ENCODE measurements at places on chromosomes 11 and 22.

DNA sequence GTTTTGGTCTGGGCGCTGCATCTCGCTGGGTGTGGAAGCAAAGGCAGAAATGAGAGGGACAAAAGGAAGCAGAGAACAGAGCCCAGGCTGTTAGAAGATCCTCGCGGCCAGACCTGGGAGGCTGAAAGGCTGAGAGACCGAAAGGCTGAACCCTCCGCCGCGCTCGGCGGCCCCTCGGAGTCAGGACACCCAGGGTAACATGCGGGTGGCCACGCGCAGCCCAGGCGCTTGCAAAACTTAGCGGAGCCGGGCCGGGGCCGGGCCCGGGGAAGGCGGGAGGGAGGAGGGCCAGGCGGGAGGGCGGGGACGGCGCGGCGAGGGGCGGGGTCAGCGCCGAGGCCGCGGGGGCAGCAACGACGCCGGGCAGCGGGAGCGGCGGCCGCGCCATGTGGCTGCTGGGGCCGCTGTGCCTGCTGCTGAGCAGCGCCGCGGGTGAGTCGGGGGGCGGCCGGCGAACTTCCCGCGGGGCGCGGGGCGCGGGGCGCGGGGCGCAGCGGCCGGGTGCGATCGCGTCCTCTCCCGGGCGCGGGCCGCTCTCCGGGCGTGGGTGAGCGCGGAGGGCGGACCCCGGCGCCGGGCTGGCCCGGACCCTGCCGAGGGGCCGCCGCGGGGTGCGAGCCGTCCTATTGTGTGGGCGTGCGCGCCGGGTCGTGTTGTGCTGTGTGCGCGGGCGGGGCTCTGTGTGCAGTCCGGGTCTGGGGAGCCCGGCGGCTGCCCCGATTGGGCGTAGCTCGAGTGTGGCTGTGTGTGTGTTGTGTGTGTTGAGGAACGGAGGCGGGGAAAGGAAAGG lies at the start of gene LDLRAD3:
Gene LDLRAD3, plus strand, starts transcription at position 350 of the 790 bp plus-strand sequence. Its CDS starts 37 bp downstream, at position 387.
- DNase-seq = no peak

DNA sequence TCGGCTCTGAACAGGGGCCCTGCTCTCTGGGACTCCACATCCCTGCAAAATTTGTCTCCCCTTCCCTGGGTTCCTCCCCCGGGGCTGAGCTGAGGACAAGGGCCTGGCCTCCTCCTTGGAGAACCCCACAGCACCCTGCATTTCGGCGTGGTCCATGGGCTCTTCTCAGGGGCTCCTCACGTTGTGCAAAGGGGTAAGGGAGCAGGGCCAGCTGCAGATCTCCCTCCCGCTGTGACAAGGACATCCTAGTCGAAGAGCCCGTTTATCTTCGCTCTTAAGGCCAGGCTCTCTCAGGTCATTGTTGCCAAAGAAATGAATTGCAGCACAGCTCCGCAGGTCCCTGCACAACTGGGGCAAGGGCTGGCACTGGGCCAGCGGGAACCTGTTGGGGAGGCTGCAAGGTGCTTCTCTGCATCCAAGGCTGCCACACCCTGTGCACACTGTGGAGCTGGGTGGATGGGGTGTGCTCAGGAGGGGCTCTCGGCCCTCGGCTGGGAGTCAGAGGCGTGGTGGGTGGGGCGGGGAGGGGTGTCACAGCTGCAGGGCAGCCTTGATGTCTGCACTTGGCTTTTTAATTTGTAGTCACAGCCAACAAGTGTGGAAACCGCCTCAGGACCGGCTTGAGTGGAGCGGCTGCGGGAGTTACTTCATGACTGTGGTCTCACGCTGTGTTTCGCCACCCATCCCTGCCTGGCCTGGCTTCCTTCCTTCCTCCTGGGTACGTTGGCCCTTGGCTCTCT lies 26.6 kb upstream of the SEPTIN5 start:
- no peak for DNase-seq

DNA sequence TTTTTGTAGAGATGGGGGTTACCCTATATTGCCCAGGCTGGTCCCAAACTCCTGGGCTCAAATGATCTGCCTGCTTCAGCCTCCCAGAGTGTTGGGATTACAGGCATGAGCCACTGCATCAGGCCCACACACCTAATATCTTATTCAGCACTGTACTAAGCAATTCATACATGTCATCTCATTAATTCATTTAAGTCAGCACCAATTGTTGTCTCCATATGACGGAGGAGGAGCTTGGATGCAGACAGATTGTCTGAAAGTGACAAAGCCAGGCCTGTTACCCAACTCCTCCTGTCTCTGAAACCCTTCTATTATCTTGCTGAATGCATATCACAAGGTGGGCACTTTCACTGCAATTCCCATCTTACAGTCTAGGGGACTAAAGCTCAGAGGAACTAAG lies 57.5 kb upstream of the ALX4 start:
- no peak for DNase-seq

GRCh38 chr11:110088535-110089344 lies 4.5 kb upstream of the ZC3H12C start:
- DNase-seq = no peak

- DNase-seq = no peak
These were observed 64.4 kb downstream of the SPON1 start for GRCh38 chr11:14026961-14027360.

DNA sequence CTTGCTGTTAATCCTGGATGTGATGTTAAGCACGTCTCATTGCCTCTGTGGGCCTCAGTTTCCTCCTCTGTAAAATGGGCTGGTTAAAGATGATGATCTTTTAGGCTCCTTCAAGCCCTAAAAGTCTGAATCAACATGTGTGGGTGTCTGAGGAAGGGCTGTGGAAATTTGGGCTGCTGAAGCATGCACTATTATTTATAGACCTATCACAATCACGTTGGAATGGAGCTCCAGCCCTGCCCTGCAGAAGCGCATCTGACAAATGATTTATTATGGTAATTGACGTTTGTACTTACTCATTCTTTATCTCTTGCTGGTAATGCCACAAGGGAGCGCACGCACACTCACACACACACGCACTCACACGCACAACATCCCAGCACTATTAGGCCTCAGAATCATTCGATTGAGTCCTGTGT lies 20.4 kb downstream of the P2RX3 start:
- DNase-seq = no peak

GRCh38 chr22:28994522-28994921 lies 67.1 kb downstream of the C22orf31 start:
- no peak for DNase-seq

- DNase-seq = no peak
These were observed 2.3 kb upstream of the HMOX1 start for GRCh38 chr22:35378621-35379020.

DNA sequence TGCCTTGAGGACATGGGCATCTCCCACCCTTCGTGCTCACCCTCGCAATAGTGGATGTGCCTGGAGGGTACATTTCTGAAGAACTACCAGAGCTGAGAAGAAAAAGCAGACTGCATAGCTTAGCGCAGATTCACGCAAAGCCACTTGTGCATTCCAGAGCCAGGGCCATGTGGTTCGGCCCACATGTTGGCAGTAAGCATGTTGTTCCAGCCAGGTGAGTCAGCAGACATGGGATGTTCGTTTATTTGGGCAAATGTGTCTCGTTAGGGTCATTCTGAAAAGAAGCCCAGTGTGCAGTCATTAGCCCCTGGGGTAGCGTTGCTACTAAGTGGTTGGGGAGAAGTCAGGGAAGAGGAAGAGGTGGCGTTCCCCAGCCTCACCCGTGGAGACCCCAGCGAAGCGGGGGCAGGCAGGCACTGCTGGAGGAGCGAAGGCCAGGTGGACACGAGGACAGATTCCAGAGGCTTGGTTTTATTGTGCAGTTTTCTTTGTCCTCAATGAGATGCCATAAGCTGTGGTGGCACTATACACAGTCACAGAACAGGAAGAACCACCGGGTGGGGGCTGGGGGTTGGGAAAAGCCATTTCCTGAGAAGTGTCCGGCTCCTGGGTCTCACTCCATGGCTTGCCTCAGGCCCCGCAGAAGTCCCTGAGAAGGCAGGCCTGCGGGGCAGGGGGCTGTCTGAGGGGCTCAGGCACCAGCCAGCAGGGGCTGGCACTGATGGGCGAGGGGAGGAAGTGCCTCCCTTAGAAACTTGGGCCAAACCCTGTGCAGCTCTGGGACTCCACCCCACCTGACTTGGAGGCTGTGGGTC lies 5.0 kb downstream of the THY1 start:
- no peak for DNase-seq

- no peak for DNase-seq
These were observed 7.4 kb upstream of the EEF1G start for GRCh38 chr11:62580959-62581715.

GRCh38 chr22:34687116-34687515 lies 378.8 kb upstream of the ISX start:
- DNase-seq = no peak

GRCh38 chr11:11189506-11189905 lies 163.5 kb downstream of the CSNK2A3 start:
- DNase-seq = no peak

DNA sequence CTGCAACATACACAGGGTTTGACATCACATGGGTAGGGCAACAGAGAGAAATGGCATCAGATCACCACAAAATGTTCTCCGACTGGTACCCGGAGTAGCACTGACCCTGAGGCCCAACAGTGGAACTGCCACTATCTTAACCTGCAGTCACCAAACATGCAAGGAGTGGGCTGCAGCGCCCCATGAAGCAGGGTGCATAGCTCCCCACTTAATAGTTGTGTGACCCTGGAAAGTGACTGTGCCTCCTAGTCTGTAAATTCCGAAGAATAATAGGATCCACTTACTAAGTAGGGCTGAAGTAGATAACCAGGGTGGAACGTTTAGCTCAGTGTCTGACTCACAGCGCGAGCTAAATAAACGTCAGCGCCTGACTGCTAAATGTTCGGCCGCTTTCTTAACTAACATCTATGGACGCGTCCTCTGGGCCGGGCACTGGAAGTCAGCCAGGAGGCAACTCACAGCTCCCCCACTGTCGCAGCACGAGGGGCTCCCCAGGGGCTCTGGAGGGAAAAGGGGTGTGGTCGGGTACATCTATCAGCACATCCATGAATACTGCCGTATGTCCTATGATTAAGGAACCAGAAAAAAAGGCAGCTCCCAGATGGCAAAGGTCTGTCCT lies 777 bp downstream of the LTO1 start:
- DNase-seq = no peak

GRCh38 chr11:58192229-58192628 lies 3.4 kb downstream of the OR9Q2 start:
- no peak for DNase-seq

GRCh38 chr11:27234043-27234668 lies 128.9 kb downstream of the CCDC34 start:
- DNase-seq = no peak

DNA sequence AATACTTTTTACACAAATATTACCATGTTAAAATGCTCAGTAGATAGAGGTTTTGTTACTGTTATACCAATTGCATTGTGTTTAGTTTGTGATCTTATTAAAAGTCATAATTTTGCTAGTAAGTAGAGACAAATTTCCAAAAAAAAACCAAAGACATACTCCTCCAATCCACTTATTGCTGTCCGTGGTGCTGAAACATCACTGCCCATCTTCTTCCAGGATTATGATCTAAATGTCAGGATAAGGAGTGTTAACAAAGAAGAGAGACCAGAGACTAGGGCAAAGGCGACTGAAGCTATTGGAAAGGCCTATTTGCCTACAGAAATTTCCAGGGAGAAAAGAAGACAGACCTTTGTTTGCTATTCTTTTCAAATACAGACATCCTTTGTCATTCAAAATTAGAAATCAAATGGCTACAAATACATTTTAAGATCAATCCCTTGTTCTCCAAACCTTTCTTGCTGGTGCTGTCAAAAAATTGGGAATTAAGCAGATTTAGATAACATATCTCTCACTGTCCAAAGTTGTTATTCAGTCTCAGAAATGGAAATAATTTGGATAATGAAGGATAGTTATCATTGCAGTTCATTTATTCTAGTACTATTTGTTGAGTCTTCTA lies 199.7 kb downstream of the C11orf91 start:
- no peak for DNase-seq

GRCh38 chr22:43923191-43923590 lies 414 bp upstream of the PNPLA3 start:
- no peak for DNase-seq

DNA sequence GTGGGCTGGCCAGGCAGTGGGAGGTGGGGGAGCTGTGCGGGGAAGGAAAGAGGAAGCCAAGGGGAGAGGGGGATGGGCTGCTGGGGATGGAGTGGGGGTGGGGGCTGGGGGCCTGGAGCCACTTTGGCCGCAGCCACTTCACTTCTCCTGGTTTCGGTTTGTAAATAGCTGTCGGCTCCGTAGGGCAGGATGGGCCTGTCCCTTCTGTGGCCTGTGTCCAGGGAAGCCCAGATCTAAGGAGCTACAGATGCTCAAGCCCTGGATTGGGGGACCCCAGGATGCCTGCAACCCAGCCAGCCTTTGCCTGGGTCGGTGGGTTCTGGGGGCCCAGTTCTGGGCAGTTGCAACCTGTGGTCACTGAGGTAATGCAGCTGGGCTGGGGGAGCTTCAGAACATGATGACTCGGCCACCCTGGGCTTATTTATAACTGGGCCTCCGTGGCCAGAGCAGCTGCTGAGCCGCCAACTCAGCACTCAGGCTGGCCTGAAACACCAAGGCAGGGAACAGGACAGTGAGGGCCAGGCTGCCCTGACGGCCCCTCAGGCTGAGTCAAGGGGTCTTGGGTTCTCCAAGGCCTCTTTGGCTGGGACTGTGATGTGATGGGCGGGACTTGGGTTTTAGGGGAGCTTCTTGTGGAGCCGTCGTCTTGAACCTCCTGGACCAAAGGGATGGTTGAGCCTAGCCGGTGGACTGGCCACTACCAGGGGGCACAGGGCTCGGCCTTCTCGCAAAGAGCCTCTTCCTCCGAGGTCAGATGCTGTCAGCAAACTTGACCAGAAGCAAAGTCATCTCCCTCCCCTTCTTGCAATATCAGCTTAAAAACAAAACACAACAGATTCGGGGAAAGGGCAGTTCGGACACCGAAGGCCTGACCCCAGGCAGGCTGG lies 15.0 kb upstream of the SLC39A13 start:
- no peak for DNase-seq

DNA sequence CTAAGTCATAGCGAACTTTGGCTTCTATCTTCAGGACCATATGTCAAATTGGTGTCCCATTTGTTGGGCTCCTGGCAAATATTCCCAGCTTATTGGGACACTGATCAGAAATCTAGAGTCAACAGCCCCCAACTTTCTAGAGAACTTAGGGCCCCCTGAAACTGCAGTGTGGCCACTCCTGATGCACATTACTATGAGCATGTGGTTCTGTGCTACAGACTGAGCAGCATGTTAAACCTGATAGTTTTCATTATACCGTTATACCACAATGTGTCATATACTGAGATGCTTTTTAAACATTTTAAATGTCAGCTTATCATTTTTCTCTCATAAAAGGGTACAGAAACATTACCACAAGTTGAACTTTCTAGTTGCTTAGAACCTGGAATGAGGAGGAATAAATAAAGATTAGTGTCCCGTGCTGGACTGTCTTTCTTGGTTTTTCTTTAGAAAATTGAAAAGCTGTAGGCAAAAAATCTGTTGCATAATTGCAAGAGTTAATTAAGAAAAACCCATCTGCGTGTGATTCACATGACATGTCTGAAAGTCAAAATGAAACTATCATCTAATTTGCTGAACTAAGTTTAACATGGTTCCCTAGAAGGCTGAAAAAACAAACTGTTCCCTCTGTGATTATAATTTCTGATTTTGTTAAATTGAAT lies 16.4 kb upstream of the CTSC start:
- no peak for DNase-seq

Data from CD4-positive, alpha-beta T cell treated with Interleukin-4 for 4 hours (primary cell).